NCI-H1694 (cell line): ENCODE measurements at places on chromosomes 6 and 20.

DNA sequence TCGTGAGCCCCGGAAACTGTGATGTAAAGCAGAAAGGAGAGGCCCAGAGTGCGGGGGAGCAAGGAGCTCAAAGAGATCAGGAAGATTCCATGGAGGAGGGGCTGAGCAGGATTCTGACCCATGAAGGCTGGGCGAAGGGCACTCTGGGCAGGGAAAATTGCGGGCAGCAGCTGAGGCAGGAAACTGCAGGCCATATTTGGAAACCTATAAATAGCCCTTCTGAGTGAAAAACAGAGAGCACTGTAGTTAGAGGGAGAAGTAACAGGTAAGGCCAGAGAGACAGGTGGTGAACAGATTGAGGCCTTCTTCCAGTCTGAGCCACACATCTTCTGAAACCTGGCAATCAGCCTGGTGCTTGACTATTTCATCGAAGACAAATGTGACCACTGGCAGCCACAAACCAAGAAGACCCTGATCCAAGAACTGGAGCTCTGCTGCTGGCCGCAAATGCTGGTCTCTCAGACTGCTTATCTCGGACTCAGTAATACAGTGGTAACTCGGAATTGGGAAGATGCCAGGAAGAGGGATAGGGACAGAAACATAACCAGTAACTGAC lies 14.1 kb upstream of the BEND3 start:
- DNase-seq = no peak

- no peak for DNase-seq
These were observed 49.0 kb downstream of the SIM1 start for GRCh38 chr6:100415768-100416167.

DNA sequence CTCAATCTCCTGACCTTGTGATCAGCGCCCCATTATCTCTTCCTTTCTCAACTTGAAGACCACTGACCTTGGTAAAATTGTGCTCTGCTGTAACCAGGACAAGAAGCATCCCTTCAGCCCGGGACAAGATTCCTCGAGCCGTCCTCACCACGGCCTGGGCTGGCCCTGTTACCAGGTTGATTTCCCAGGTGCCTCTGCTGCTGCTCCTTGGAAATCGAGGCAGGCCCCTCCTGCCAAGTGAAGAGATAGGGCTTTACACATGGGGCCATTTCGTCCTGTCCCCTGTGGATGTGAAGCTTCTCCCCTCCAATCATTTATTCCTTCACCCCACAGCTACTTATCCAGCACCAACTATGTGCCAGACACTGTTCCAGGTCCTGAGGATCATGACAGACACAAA lies 21.5 kb downstream of the RAB44 start:
- DNase-seq = no peak

DNA sequence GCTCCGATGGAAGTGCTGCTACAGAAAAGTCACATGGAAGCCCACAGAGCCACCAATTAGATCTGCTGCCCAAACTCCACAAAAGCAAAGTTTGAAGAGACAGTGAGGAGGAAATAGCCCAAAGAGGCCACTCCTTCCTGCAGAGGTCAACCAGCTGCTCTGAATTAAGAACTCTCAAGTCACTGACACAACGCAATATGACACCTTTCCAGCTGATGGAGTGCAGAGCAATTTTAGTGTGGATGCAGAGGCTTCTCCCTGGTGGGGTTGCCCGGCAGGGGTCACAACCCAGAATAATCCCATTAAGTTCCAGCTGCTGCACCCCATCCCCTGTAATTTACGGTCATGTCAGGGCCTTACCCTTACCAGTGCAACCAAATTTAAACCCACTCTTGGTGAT lies 361.9 kb upstream of the JARID2 start:
- no peak for DNase-seq

- no peak for DNase-seq
These were observed 4.2 kb downstream of the UBE2J1 start for GRCh38 chr6:89348372-89348771.

DNA sequence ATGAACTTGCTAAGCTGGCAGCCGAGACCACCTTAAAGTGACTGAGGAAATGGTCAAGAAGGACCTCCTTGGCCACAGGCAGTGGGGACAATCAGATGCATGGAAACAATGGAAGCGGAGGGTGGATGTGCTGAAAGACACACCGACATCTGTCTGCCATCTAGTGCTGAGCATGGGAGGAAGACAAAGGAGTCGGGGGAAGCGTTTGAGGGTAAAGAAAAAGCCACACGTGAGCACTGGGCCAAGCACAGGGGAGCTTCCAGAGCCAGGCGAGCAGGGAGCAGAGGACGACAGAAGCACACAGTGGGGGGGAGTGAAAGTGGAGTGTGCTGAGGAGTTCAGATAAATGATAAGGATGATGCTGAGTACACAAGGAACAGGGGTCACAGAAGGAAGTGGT lies 367.8 kb downstream of the ZFAND3 start:
- no peak for DNase-seq
